PC-3 (cell line): ENCODE measurements at places on chromosomes 4 and X. TPM values are rescaled to one million over a fixed set of nuclear protein-coding genes. Genes with fewer than 3 reads are reported as not detected.

TCEAL2 gene
- not detected in 2 replicates for total RNA-seq

CLNK gene
- not detected in 2 replicates for total RNA-seq

NR3C2 gene
- total RNA-seq, result 1.2 and 2.8 TPM in 2 replicates

SH3TC1 gene
- total RNA-seq, result 22.6 and 23.1 TPM in 2 replicates

TSPAN5 gene
- total RNA-seq, result 41.8 and 50.3 TPM in 2 replicates

EIF1AX gene
- 47.5 and 51.1 TPM in 2 replicates for total RNA-seq

TKTL2 gene
- not detected in 2 replicates for total RNA-seq

PABPC1L2A gene
- total RNA-seq, result not detected in 2 replicates

RBM47 gene
- 34.7 and 47.6 TPM in 2 replicates for total RNA-seq

ZGRF1 gene
- 7.3 and 10.0 TPM in 2 replicates for total RNA-seq

SPIN2A gene
- 0.17 and 0.44 TPM in 2 replicates for total RNA-seq

CCDC110 gene
- 0.62 TPM in 1 of 2 replicates, not detected in the other for total RNA-seq

MAGIX gene
- total RNA-seq, result 9.3 and 12.5 TPM in 2 replicates

GABRA4 gene
- total RNA-seq, result not detected in 2 replicates

PGAM4 gene
- total RNA-seq, result not detected in 2 replicates

ERAS gene
- total RNA-seq, result not detected in 2 replicates

VCX3B gene
- 0.26 TPM in 1 of 2 replicates, not detected in the other for total RNA-seq
